GM03348 (cell line): ENCODE measurements at places on chromosomes 6 and 20.

- DNase-seq, result no peak
These were observed 423.8 kb upstream of the JARID2 start for GRCh38 chr6:14822012-14822553.

- DNase-seq, result no peak
These were observed 42.2 kb upstream of the OSTM1 start for GRCh38 chr6:108116546-108117426.

DNA sequence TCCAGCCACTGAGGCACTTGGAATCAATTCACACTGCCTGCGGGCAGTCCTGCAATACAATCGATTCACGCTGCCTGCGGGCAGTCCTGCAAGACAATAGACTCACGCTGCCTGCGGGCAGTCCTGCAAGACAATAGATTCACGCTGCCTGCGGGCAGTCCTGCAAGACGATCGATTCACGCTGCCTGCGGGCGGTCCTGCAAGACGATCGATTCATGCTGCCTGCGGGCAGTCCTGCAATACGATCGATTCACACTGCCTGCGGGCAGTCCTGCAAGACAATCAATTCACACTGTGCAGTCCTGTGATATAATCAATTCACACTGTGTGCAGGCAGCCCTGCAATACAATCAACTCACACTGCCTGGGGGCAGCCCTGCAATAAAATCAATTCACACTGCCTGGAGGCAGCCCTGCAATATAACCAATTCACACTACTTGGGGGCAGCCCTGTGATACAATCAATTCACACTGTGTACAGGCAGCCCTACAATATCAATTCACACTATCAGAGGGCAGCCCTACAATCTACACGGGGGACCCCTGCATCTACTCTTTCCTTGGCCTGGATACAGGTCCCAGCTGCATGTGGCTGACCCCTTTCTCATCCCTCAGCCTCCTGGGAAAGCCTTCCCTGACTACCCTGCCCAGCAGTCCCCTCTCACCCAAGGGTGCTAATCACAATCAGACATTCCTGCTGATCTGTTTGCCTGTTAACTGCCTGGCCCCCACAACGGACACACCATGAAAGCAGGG, 10.4 kb downstream of the TAF4 start:
- no peak for DNase-seq

DNA sequence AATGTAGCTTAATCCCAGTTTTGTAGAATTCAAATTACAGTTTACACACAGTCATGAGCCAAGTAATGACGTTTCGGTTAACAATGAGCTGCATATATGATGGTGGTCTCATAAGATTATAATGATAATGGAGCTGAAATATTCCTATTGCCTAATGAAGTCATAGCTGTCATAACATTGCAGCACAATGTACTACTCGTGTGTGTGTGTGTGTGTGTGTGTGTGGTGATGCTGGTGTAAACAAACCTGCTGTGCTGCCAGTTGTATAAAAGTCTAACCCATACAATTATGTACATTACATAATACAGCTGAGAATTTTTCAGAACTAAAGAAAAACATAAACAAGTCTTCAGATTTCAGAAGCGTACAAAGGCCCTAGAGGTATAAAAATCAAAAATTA, 66.7 kb upstream of the ARID1B start:
- DNase-seq, result no peak

GRCh38 chr20:46512943-46513844, at the start of gene ZNF334:
TSS of gene ZNF334 (minus strand) at chr20:46513559. CDS start at chr20:46512102, 1,457 bp downstream.
- DNase-seq, result peak; percentile 78
